ENCODE measurements at places on chromosomes 7 and 10.

DNA sequence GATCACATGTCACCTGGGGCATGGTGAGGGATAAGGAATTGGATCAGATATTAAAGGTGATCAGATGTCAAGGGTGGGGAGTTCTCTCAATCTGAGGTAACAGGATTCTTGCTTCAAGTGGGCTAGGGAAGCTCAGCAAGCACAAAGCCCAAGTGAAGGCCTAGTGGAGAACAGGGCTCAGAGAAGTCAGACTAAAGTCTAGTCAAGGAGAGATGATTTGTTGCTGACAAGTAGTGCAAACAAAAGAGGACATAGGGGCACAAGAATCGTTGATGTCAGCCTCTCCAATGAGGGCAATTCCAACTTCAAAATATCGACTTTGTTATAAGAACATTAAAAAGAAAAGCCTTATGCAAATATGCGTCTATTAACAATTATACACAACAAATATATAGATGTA, 852.8 kb upstream of the CELF2 start:
- DNase-seq, result no peak

- no peak for DNase-seq
Observed at GRCh38 chr10:130989670-130990232, 321.8 kb downstream of the TCERG1L start.

DNA sequence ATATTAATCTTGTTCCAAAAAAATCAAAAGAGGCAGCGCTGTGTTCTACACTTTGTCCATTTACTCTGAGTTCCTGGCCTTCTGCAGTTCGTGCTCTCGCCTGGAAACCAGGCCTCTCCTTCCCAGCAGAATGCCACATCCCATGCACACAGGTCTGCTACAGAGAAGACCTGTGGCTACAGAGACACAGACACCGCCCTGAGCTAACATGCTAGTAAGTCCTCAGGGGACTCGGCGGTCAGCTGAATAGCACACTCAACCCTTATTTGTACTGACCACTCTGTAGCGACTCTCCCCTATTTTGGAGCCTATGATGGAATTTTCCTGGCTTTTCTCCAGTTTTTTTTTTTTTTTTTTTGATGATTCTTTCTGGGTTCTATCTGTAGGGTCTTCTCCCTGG, 12.8 kb downstream of the CREB3L2 start:
- DNase-seq, result no peak

- DNase-seq, result peak; percentile 26
Observed at GRCh38 chr7:103447073-103447960, 1.3 kb upstream of the SLC26A5 start.

DNA sequence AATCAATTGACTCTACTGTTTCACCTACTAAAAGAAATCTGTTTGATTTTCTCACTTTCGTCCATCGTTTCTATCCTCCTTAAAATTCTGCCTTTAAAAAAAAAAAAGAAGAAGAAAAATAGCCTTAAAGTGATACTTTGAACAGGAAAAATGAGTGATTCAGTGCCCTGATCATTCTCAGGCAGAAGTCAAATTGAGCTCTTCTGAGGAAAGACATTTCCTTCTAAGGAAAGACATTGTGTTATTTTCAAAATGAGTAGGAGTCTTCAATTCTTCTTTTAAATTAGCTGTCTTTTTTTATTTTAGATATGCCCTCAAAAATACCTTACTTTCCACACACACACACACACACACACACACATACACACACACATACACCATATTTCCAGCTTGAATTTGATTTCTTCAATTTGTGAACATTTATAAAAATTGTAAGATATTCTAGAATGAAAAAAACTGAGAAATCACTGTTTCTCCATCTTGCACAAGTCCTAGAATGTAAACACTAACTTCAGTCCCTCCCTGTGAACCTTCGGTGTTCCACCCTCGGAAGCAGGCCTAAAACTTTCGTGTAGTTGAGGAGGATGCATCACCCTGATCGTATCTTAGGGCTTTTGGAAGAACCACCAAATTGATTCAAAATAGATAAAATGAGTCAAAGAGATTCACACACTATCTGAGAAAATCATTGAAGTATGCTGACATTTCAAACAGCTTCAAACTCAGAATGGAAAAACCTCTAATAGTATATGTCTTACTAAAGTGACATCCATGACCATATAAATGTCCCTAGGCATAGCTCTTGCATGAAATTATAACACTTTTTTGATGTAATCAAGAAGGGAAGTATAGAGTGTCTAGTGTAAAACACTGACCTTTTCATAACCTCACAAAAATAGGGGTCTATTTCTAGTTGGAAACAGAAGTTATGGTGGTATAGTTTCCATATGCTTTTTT, 270.8 kb downstream of the GATA3 start:
- no peak for DNase-seq

DNA sequence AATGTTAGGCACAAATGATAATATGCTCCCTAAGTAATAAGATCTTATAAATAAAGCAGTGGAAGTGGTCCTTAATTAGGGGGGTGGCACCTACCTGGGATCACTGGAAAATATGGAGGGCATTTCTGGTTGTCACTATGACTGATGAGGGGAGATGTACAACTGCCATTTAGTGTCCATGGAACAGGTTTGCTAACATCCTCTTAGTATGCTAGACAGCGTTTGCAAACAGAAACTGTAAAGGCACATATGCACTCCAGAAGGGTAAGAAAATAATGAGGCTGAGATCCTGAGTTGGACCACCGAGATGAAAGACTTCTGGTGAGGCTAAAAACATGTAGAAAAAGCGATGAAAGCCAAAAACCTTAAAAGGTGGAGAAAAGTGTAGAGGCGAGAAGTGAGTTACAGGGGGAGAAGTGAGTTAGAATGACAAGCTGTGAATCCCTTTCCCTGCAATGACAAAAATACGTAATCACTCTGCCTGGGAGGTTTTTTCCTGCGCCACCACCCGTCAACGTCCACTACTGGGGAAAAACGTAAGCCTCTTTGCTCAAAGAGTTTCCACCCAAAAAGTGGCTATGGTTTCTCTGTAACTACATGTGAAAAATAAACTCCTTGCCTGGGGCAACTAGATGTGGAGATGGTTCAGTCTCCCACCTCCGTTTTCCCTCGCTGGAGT, 767 bp downstream of the KRIT1 start:
- DNase-seq, result peak; percentile 11

DNA sequence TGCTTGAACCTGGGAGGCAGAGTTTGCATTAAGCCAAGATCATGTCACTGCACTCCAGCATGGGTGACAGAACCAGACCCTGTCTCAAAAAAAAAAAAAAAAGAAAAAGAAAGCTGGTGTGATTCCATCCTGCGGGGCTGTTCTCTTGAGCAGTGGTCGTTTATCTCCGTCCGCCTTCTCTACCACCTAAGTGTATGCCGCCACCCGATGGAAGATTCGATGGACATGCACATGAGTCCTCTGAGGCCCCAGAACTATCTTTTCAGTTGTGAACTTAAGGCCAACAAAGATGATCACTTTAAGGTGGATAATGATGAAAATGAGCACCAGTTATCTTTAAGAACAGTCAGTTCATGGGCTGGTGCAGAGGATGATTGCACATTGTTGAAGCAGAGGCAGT, 65.7 kb downstream of the ABRAXAS2 start:
- no peak for DNase-seq

DNA sequence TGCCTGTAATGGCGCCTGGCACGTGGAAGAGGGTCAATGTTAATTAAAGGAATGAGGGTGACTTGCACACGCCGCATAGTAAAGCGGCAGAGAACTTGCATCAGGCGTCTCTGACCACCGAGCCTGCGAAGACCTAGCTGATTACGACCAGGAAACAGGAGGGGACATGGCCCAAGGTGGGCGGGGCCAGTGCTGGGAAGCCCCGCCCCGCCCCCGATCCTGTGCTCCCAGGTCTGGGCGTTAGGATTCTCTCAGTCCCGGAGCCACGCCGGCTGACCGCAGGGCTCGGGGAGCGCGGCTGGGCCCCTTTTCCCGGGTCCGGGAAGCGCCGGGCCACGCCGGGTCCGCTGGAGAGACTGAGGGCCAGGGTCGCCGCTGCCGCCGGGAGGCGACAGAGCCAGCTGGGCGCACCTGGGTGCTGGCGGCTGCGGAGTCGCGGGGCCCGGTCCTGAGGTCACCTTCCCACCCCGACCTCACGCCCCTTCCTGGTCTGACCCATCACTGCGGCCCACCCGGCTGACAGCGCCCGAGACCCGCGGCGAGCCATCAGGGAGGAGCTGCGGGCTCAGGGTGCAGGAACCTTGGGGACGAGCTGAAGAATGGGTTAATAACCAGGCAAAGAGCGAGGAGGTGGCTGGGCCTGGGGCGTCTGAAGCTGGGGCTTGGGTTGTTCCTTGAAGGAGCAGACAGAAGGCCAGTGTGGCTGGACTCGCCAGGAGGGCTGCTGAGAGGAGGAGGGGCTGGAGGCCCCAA, 23.0 kb upstream of the GRID1 start:
- DNase-seq, result peak; percentile 21

GRCh38 chr10:36739884-36740445, 385.4 kb upstream of the ANKRD30A start:
- no peak for DNase-seq

GRCh38 chr10:15123749-15124184, 26.6 kb downstream of the RPP38 start:
- peak; percentile 98 for DNase-seq

- peak; percentile 21 for DNase-seq
Observed at GRCh38 chr10:17161775-17162174, 32.2 kb upstream of the CUBN start.

DNA sequence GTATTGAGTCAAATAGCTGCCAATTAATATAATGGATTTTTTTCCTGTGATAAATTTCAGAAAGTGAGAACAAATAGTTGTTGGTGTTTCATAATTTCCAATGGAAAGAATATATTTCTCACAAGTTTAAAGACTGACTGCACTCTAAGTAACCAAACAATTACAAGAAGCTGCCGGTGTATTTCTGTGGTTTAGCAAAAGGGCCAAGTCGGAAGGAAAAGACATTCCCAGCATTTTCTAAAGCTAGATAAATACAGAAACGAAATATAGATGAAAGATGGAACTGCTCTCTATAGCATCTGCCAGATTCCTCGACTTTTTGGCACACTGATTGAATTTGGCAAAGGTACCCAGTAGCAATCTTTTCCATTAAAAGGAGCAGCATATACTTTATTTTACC, 92.7 kb upstream of the MKX start:
- DNase-seq, result no peak

GRCh38 chr7:148084138-148084537, 506.4 kb upstream of the C7orf33 start:
- DNase-seq, result peak; percentile 23

- DNase-seq, result peak; percentile 22
Observed at GRCh38 chr7:99459087-99459486, 6.9 kb downstream of the ATP5MF start.

DNA sequence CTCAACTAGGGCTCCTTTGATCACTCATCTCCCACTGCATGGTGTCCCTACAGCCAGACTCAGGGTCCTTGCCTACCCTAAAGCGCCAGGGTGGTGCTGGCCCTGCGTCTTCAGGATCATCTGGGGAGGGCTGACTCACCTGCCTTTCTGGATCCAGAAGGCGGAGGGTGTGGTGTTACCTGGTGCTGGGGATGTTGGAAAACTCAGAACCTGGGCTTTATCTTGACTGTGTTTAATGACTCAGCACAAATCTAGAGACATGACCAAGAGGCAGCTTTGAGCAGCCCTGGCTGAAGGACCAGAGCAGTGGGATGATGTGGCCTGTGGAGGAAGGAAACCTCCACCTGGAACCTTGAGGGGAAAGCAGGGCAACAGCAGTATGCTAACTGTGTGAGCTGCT, 96.5 kb downstream of the GRK5 start:
- DNase-seq, result no peak

DNA sequence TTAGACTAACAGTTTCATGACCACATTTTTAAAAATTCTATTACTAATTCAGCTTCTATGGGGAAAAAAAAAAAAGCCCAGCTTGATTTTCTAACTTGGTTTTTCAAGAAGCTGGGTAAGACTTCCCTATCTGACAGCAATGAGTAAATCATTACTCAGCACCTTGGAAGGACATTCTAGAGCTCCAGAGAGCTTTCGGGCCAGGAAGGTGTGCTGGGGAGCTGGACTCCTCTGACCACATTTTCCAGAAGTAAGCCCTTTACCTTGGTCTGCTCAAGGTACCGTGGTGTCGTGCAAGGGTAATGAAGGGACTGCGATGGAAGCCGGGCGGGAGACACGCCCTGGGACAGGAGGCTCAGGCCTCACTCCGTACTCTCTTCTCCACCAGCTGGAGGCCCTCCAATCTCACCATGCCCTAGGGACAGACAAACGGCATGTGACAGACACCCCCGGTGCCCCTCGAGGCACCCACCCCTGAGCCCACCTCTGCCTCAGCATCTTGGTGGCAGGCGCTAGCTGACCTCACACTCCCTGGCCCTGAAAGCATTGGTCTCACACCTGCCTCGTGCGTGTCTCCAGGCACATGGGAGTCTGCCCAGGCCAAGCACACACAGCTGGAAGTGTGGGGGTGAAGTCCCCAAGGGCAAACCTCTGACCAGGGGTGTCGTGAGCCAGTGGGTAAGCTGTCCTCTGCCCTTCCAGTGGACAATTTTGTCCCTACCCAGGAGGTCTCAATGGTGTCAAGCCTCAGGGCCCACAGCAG, 152.1 kb downstream of the OAT start:
- no peak for DNase-seq

GRCh38 chr10:122779924-122780323, 65.7 kb downstream of the CUZD1 start:
- DNase-seq, result no peak

GRCh38 chr7:74476626-74477025, 22.9 kb downstream of the GTF2IRD1 start:
- DNase-seq, result no peak

DNA sequence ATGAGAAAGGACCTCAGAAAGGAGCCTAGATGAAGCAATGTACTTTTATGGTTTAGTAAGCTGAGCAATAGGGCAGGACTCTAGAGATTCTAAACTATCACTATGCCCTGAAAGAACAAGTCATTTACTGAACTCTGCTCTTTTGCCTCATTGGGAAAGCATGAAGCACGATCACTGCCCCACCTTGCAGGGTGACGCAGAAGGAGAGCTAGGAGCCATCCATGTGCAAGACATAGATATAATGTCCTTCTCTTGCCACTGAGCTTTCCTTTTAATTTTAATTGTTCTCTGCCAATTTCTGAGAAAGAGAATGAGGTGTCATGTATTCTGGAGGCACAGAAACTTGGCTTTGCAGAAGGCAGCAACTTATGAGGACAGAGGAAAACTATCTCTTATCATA, 108.3 kb downstream of the SORCS1 start:
- no peak for DNase-seq

GRCh38 chr7:147541261-147541660, 1049.3 kb upstream of the C7orf33 start:
- no peak for DNase-seq
